ENCODE measurements at places on chromosomes 1 and 21.
A peak's percentile ranks its signal among the peaks of the same experiment; 100 is the strongest.

DNA sequence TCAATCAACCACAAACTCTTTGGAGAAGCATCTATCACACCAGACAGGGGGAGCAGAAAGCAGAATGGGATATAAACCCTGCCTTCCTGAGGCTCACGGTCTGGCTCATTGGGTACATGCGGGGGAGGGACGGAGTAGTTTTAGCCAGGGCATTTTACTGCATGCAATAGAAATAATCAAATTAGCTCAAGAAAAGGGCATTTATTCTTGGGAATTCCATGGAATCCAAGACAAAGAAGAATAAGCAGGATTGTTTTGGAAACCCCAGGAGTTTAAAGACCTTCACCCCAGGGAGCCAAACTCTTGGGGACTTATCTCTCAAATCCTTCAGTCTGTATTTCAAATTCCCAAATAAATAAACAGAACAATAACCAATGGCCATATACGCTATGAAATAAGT is 5.2 kb upstream of the KAZN start:
- no peak for DNase-seq

GRCh38 chr21:18960306-18960705 is 556.7 kb upstream of the TMPRSS15 start:
- no peak for DNase-seq

GRCh38 chr1:2204415-2205190 is 10.0 kb upstream of the FAAP20 start:
- no peak for DNase-seq

GRCh38 chr1:8878448-8878697 is at the start of gene ENO1:
TSS of gene ENO1 (minus strand) at chr1:8878686. CDS start at chr1:8874908, 3,778 bp downstream.
- DNase-seq = no peak

DNA sequence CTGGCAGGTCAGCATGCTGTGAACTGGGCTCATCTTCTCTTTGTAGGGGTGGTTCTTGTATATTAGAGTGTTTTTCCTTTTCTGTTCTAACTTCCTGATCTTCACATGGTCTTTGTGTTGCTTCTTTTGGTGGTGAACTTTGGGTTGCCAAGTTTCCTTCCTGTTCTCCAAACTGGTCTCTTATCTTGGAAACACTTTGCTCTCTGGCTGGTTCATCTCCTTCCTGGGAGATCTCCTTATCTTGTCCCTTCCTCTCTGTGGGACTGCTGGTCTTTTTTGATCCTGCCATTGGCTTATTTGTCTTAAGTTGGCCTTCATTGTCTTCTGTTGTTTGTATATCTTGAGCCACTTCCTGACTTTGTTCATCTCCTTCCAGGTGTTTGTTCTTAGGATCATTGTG is 2.1 kb downstream of the TCHHL1 start:
- no peak for DNase-seq

- no peak for DNase-seq
Observed at GRCh38 chr1:211736351-211736915, 61.0 kb upstream of the NEK2 start.

DNA sequence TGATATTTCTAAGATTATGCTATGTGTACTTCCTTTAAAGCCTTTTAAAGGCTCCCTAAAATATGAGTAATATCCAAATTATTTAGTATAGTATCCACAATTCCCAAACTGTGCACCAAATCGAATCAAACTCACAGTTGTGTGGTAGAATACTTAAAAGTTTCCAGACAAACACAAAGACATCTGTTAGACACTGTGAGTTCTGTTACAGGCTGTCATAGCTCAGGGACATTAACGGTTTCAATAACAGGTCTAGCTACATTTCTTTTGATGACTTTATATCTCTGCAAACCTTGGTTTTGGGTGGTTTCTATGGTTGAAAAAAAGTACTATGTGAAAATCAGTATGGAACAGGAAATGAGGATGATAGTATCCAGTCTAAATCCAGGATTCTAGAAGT is 36.9 kb upstream of the NEK7 start:
- no peak for DNase-seq

- DNase-seq = peak; percentile 15
Observed at GRCh38 chr1:20212685-20213331, 26.5 kb upstream of the PLA2G2C start.

DNA sequence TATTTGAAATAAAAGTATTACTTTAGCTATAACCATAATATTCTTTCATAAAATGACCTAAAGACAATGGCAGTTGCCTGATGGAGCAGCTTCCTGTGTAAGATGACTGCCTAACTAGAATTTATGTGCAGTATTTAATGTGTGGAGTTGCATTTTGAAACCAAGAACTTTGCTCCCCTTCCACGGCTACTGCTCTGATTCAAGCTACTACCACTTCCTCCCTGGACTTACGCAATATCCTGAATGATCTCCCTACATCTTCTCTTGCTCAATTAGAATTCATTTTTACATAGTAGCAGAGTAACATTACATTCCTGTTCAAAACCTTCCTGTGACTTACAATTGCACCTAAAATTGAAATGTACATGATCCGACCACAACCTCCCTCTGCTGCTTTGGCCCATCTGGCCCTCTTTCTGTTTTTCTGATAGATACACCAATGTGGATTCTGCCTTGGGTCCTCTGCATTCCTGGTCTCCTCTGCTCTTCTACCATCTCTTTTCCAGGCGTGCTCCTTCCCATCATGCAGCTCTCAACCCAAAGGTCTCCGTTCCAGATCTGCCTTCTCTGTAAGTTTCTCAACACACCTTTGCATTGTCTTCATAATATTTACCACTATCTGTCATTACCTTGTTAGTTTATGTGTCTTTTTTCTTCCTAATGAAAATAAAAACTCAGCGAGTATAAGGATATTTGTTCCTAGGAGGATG is 47.4 kb upstream of the USP25 start:
- no peak for DNase-seq

GRCh38 chr1:181324797-181325616 is 158.3 kb upstream of the CACNA1E start:
- no peak for DNase-seq

GRCh38 chr1:221246628-221247415 is 367.6 kb downstream of the HLX start:
- DNase-seq = no peak

DNA sequence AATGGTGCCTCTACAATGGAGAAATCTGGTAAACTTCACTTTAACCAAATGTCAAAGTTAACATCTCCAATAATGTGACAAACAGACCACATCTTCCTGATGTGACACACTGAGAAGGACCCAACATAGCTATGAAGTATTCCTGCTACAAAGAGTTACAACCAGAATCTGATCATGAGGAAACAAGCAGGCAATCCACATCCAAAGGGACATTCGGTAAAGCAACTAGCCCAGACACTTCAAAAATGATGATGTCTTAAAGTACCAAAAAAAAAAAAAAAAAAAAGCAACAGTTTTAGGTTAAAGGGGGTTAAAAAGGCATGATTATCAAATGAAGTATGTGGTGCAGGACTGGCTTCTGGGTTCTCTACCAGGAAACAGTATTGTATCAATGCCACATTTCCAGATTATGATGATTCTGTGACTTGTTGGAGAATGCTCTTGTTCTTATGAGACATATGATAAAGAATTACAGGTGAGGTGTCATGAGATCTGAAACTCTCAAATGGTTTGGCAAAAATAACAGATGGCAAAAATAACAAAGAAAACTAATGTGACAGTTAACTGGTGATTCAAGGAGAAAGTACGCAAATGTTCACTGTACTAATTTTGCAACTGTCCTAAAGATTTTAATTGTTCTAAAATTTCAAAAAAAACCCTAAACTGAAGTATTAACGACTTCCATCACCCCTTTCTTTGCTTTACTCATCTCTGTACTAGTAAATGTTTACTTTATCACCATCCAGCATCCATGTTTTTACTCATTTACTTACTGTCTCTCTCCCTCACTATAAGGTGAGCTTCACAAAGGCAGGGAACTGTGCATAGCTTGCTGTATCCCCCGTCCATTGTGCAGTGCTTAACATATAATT is 2.8 kb downstream of the CD58 start:
- no peak for DNase-seq

DNA sequence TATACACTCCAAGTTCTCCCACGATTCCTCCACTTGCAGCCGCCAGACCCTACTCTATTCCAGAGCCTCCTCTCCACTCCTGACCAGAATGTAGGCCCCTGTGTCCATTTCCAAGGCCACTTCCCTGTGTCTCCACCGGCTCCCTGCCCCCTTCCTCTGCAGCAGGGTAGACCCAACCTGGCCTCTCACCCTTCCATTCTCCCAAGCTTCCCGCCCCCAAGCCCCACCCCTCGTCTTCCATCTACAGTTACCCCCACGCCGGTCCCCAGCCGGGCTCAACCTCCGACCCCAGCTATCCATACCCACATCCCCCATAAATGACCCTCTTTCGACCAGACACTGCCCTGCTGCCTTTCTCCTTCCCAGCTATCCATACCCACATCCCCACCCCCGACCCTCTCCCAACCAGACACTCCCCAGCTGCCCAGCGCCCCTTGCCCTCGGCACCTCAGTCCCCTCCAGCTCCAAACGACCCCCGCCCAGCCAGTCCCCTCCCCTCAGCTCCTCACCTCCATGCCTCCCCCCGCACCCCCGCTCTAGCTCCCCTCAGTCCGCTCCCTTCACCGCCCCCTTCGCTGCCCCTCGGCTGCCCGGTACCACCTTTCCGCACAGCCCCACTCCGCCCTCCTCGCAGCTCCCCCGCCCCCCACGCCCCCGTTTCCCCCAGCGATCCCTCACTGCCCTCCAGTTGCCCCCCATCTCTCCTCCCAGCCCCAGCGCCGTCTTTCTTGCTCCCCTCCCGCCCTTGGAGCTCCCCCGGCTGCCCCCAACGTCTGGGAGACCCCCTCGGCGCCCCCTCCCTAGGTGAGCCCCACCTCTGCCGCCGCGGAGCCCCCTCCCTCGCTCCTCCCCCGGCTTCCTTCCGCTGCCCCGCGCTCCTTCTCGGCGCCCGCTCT is 670 bp downstream of the RAB3B start:
- DNase-seq = no peak

DNA sequence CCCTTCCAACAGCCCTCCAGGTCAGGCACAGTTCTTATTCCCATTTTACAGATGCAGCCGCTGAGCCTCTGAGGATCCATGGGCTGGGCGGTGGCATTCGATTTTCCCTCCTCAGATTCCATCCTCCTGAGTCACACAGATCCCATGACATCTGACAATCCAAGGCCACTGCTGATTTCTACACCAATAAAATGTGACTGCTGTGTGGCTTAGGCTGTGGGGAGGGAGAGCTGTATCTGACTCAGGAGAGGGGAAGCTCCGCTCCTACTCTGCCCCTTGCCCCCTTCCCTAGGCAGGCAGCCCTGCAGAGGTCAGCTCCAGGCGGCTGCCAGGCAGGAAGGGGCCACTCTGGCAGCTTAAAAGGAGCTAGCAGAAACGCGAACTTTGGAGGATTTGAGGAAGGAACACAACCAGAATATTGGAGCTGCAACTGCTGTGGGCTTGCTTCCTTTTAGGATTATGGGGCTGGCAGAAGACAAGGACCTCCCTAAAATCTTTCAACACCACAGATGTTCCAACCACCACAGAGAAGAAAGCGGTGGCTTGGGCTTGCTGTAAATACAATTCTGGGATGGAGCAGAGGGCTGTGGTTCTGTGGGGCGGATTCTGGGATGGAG is 50.0 kb downstream of the MRPL37 start:
- DNase-seq = no peak

DNA sequence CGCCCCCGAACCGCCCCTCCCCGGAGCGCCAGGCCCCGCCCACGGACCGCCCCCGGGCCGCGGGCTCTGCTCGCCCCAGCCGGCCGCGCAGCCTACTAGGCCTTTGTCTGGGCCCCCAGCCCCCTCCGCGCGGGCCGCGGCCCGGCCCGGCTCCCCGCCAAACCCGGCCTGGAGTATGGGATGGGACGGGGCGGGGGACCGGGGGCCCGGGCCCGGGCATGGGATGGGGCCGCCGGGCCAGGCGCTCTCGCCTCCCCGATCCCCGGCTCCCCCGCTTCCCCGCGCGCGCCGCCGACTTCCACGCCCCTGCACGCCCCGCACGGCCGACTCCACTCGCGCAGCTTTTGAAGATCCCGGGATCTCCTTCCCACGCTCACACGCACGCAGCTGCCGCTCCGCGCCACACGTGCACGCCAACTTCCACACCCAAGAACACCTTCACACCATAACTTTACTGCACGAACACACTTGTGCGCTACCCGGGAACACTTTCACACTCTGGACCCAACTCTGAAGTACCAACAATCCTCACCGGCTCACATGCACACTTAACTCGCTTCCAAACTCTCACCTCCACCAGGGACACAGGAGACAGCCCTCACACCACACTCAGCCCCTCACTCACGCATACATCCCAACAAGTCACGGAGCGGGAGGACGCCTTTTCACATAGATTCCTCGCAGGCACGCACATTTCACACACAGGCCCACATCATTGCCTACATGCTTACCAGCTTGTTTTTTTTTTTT is 437 bp upstream of the HSPG2 start:
- DNase-seq = peak; percentile 58

GRCh38 chr1:175338387-175339135 is 146.0 kb upstream of the KIAA0040 start:
- peak; percentile 12 for DNase-seq

GRCh38 chr1:30782361-30783255 is 25.0 kb upstream of the LAPTM5 start:
- peak; percentile 61 for DNase-seq

GRCh38 chr1:78093560-78093959 is 47.8 kb downstream of the GIPC2 start:
- no peak for DNase-seq

- DNase-seq = no peak
Observed at GRCh38 chr1:185969524-185969991, 235.4 kb downstream of the HMCN1 start.

- peak; percentile 28 for DNase-seq
Observed at GRCh38 chr1:160625725-160626498, 20.9 kb downstream of the SLAMF1 start.

DNA sequence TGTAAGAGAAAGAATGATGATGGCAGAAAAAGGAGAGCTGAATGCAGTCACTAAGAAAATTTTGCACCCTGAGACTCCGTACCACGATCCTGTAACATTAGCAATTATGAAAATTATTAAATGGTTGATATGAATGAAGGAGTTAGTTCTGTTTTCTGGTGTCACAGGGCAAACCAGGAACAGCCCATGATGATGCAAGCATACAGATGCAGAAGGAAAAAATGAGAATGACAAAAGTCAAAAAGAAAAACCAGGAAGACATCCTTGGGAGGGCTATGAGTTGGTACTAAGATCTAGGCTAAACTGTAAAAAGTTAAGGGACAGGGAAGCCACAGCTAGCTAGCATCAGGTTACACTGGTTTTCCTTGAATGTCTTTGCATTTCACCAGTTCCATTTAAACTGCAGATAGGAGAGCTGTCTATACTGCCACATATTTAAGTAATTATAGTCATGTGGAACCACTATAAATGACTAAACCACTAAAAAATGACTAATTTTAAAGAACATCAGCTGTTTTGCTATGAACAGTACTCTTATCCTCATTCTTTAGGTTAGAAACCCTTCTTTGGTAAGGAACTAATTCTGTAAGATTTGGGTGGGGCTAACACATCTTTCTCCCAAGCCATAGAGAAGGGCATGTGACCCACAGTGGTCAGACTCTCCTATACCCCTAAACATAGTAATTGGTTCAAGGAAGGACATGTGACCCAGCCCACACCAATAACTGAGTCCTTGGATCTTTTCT is 11.4 kb downstream of the DOCK7 start:
- no peak for DNase-seq
